ENCODE measurements at places on chromosomes 3 and 15.

GRCh38 chr3:13411186-13411860 is 8.8 kb downstream of the NUP210 start:
- no peak for DNase-seq

DNA sequence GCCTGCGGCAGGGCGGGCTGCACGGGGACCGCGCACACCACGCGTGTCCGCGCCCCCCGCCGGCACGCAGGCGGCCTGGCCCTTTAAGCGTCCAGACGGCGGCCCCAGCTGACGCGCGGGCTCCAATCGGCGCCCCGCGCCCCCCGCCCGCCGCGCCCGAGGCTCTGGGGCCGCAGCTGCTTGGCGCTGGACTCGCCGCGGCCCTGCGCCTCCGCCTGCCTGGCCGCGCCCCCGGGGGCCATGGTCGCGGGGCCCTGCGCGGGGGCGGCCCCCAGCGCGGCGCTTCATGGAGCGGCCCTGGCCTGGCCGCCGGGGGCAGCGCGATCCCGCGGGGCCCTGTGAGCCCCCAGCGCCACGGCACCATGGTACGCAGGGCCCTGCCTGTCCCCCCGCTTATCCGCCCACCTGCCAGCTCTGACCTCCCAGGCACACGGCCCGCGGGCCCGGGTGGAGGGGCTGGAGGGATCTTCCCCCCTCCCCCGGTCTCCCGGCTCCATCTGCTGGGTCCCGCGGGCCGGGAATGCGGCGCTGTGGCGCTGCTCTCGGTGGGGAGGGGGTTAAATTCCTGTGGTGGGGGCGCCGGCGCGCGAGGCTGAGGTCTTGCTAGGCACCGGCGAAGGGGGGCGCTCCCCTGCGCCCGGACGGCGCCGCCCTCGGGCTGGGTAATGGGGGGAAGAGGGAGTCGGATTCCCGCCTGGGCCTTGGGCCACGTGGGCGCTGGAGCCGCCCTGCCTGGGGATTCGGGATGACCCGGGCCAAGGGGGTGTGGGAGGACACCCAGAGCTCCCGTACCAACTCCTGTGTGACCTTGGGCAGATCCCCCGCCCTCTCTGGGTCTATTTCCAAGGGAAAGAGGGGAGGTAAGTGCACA is 1.1 kb downstream of the ZBTB47 start:
- DNase-seq = no peak

DNA sequence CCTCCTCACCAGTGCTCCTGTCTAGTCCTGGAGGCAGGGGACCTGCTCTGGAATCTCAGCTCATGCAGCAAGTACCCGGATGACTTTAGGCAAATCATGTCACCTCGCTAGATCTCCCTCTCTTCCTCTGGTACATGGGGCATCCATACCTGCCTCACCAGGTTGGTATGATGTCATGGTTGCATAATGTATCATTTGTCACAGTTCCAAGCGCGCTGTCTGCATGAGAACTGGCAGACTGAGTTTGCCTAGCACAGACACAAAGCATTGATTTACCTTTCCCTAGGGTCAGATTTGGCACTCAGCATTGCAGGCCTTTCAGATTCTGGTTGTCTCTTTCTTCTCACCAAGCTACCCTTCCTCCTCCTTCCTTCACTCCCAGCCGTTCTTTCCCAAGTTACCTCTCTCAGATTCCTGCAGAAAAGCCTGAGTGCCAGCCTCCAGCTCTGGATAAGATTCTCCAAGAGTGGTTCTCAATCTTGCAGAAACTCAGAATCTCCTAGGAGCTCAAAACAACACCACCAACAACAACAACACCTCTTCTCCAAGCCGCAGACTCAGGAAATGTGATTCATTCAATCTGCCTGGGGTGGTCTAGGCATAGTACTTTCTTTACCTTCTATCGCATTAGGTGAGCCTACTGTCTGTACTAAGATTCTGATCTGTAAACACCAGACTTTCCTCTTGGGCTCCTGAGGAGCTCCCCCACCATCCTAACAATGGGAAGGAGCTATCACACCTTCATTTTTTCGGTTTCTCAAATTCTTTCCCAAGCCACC is 29.5 kb downstream of the FAM43A start:
- DNase-seq = no peak

- no peak for DNase-seq
Measured at GRCh38 chr3:194587438-194587931, 45.7 kb downstream of the TMEM44 start.

- DNase-seq = no peak
Measured at GRCh38 chr15:99249270-99249841, at the start of gene TTC23. Gene TTC23 (minus strand): TSS chr15:99249581. CDS start chr15:99228712, 20,869 bp downstream.

- no peak for DNase-seq
Measured at GRCh38 chr15:33031324-33031821, 163.1 kb downstream of the FMN1 start.

DNA sequence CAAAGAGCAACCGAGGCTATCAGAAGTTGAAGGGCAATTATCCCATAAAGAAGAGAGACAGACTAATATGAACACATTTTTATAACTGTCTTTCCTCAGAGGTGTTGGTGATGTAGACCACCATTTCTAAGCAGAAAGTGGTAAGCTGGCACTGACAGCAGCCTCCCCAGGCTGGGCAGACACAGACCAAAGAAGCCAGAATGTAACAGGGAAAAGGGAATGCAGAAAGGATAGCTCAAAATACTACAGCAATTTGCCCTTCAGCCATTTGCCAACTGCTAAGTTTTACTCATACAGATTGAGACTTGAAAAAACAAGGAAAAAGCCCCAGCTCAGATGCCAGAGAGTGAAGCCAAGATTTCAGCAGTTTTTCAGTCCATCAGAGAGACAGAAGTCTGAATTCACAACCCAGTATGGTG is 73.5 kb upstream of the ABI3BP start:
- no peak for DNase-seq

DNA sequence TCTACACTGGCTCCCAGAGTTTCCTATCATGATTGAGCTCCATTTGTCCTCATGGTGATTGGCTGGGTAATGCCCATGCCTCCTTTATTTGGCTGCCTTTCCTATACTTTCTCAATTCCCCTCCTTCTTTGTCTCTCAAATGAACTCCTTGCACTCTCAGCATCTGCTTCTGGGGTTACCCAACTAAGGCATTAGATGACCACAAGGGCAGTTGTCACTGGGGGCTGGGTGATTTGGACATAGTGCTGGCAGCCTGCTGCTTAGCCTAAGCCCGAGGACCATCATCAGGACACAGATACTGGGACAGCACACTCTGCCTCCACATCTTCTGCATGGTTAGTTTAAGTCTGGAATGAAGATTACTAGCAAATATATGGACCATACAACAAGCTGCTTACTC is 49.2 kb upstream of the LRRFIP2 start:
- DNase-seq = no peak

- no peak for DNase-seq
Measured at GRCh38 chr3:126530171-126531050, 6.5 kb downstream of the CHST13 start.

DNA sequence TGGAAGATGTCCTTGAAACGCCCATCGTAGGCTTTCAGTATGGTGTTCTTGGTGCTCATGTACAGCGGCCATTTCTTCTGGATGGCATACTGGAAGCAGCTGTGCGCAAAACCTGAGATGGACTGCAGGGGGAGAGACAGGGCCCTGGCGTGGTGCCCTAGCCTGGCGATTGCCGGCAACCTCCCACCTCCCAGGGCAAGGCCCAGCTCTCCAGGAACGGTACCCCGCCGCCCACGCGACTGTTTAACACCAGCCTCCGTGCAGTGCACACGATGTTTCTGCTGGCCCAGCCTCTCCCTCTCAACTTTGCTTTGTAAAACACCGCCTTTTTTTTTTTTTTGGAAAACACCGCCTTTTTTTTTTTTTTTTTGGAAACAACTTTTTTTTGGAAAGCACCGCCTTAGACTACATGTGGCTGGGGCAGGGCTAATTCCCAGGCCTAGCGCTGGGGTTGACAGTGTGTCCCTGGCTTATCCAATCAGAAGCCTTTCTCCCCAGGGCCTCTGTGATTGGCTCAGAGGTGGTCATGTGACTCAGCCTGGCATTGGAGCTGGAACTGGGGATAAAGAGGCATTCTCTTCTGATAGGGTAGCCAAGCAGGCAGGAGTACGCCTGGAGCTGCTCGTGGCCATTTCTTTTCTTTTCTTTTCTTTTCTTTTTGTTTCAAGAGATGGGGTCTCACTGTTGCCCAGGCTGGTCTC is 14.7 kb downstream of the IDH2 start:
- DNase-seq = no peak

- peak; percentile 13 for DNase-seq
Measured at GRCh38 chr15:58227706-58228543, 89.7 kb downstream of the AQP9 start.

DNA sequence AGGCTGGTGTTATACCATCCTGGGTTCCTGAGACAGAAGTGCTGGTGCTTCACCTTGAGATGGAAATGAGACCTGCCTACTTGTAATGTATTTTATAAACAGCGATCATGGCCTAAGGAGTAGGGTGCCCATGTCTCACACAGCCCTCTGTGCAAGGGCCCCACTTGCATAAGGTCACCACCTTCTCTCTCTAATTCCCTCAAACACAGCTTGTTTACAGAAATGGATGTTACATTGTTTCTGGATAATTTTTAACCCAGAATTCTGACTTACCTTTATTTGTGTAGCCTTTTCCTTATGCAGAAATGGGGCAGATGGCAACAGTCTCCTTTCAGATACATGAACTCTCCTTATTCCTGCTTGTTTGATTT is 95.1 kb upstream of the UMPS start:
- DNase-seq = no peak

GRCh38 chr3:193742628-193743027 is 149.6 kb downstream of the OPA1 start:
- no peak for DNase-seq

DNA sequence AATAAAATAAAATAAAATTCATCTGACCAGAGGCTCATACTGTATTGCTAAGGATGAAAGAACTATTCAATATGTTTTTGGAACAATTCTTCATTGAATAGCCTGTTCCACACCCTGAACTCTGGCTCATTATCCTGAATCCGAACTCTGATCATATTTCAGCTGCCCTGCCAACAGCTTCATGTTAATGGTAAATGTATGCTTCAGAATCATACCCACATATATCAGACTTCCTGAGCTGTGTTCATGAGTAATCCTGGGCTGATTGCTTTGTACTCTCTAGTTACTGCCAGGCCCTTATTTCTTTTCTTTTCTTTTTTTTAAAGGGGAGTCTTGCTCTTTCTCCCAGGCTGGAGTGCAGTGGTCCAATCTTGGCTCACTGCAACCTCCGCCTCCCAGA is 11.8 kb downstream of the INO80 start:
- no peak for DNase-seq

GRCh38 chr15:61035311-61035710 is 193.8 kb downstream of the RORA start:
- no peak for DNase-seq

DNA sequence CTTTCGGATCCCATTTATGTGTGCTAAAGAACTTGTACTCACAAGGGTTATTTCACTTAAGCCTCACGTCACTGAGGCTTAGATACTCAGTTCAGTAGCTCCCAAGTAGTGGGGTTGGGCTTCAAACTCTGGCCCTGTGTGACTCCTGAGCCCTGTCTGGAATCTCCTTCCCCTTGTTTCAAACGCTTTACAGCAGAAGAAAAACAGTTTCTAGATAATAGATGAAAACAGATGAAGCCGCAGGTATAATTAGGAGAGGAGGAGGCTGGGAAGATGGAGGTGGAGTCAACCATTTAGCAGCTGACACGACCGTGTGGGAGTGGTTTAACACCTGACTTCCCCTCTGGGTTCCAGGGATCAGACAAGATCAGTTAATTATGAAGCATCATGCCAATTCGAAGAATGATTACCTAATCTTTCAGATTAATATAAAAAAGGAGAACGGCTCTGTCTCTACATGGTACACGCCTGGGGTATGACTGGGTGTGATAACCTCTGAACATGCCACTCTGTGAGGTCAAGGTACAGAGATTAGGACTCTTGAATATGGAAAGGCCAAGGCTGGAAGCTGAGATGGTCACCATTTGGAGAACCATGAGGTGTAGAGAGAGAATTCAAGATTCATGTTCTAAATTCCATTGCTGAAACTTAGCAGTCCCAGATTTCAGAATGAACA is 31.1 kb downstream of the TPM1 start:
- DNase-seq = no peak

DNA sequence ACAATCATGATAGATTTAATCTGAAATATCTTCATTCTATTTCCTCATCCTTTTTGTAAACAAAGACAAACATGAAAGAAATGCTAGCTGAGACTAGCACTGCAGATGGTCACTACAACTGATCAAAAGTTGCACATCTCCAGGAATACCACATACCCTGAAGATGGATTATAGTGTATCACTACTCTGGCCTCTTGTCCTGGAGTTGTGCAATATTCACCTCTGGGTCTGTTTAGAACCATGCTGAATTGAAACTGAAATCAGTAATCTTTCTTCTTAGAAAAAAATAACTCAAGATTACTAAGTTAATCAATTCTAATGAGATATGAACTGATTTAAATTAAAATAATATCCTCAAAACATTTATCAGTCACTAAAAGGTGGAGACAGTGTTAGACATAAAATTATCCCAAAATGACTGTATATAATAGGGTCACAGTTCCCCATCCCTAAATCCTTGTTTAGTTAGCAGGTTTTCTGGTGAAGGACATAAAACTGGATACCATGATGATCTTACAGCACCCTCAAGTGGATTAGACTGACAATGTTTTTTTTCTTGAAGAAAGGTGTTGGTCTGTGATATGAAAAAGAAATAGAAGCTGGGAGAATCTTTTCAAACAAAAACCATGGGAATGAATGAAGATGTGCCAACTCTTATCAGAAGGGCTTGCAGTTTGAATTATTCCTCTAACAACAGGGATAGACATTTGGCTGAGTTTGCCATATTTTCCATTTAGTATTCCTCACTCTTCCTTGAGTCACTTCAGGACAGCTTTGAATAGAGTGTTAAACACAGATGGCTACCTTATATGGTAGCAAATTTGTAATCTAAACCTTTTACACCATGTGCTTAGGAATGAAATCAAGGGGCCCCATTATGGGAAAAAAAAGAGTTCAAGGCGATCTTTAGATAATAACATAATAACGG is 7.1 kb upstream of the TTC14 start:
- DNase-seq = no peak
